ENCODE measurements at places on chromosomes 12 and 14. TPM values are rescaled to one million over a fixed set of nuclear protein-coding genes. Genes with fewer than 3 reads are reported as not detected.
A peak's percentile ranks its signal among the peaks of the same experiment; 100 is the strongest.

DNA sequence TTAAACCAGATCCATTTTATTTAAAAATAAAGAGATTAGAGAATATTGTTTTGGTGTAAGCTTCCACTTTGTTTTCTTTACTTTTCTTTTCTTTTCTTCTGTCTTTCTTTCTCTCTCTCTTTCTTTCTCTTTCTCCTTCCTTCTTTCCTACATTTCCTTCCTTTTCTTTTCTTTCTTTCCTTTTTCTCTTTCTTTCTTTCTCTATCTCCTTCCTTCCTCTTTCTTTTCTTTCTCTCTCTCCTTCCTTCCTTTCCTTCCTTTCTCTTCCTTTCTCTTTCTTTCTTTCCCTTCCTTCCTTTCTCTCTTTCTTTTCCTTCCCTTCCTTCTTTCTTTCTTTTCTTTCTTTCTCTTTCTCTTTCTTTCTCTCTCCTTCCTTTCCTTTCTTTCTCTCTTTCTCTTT lies 100.8 kb downstream of the TMTC3 start:
- DNase-seq = no peak
- H3K36me3 ChIP-seq = peaks cover 4% of the 10 kb centered on the region

GRCh38 chr14:22524784-22525161 lies 64.3 kb downstream of the DAD1 start:
- H3K27ac ChIP-seq = no peak overlapping the region
- DNase-seq = no peak
- no peak overlapping the region for H3K4me3 ChIP-seq
- no peaks in the 10 kb centered on the region for H3K36me3 ChIP-seq

GRCh38 chr12:2811801-2812200 lies 667 bp upstream of the ITFG2 start:
- DNase-seq = no peak
- peak overlapping the region; percentile 70 for H3K27ac ChIP-seq
- peaks cover 9% of the 10 kb centered on the region for H3K36me3 ChIP-seq
- no peaks in the 10 kb centered on the region for H3K27me3 ChIP-seq
- H3K4me3 ChIP-seq = peak overlapping the region; percentile 99

- no peak overlapping the region for H3K27ac ChIP-seq
- DNase-seq = no peak
- H3K27me3 ChIP-seq = no peaks in the 10 kb centered on the region
- H3K4me1 ChIP-seq = peaks cover 4% of the 10 kb centered on the region
- H3K36me3 ChIP-seq = no peaks in the 10 kb centered on the region
These were observed 87.1 kb upstream of the CLMN start for GRCh38 chr14:95406756-95407277.

GRCh38 chr12:62919838-62920237 lies 15.1 kb downstream of the PPM1H start:
- no peak overlapping the region for H3K4me3 ChIP-seq
- H3K27me3 ChIP-seq = no peaks in the 10 kb centered on the region
- H3K36me3 ChIP-seq = no peaks in the 10 kb centered on the region
- no peak for DNase-seq
- no peak overlapping the region for H3K27ac ChIP-seq

DNA sequence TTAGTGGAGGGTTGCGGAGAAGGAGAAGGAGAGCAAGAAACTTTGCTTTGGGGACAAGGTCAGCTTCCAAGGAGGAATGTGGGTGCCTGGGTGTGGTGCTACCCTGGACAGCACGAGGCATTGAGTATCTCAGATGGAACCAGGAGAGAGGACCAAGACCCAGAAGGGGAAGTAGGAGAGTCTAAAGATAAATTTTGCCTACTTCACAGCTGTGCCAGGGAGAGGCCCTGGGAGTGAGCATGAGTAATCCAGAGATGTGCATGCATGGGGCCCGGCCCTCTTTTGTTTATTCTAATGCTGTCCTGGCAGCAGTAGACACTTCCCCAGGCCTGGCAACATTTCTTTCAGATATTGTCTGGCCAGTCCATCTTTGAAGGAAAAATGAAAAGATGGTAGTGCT lies 49.5 kb upstream of the GNPNAT1 start:
- no peak for DNase-seq
- no peak overlapping the region for H3K4me3 ChIP-seq
- H3K36me3 ChIP-seq = no peaks in the 10 kb centered on the region
- peaks cover 39% of the 10 kb centered on the region for H3K4me1 ChIP-seq

Gene TEX22
- total RNA-seq = 0.87 TPM

Gene KRT79
- total RNA-seq = not detected

Gene SIX6
- total RNA-seq = 0.07 TPM

Gene GDF11
- 20.7 TPM for total RNA-seq

Gene RPS26
- total RNA-seq = 73.4 TPM
